HCT116 (cell line): ENCODE measurements at places on chromosomes 12 and 14.

- DNase-seq: peak; percentile 60
- H3K36me3 ChIP-seq: no peaks in the 10 kb centered on the region
- H3K27ac ChIP-seq: no peak overlapping the region
These were observed 2.5 kb downstream of the ANG start for GRCh38 chr14:20690848-20691640.

- H3K4me1 ChIP-seq: no peaks in the 10 kb centered on the region
- no peaks in the 10 kb centered on the region for H3K27me3 ChIP-seq
- no peaks in the 10 kb centered on the region for H3K36me3 ChIP-seq
- no peak for DNase-seq
- H3K27ac ChIP-seq: no peak overlapping the region
- H3K4me3 ChIP-seq: no peak overlapping the region
These were observed 1304.7 kb upstream of the FLRT2 start for GRCh38 chr14:84225268-84225667.

DNA sequence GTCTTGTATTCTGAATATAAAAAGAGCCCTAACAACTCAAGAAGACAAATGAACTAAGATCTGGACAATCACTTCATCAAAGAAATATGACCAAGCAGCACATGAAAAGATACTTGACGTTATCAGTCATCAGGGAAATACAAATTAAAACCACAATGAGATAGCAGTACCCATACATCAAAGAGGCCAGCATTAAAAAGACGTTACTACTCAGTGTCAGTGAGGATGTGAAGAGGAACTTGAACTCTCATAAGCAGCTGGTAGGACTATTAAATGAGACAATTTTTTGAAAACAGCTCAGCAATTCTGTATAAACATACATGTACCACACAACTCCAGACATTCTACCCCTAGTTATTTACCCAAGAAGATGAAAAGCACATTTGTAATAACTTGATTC is 55.9 kb downstream of the FERMT2 start:
- no peaks in the 10 kb centered on the region for H3K27me3 ChIP-seq
- no peaks in the 10 kb centered on the region for H3K36me3 ChIP-seq
- no peak overlapping the region for H3K27ac ChIP-seq
- no peak overlapping the region for H3K4me3 ChIP-seq
- DNase-seq: peak; percentile 15

DNA sequence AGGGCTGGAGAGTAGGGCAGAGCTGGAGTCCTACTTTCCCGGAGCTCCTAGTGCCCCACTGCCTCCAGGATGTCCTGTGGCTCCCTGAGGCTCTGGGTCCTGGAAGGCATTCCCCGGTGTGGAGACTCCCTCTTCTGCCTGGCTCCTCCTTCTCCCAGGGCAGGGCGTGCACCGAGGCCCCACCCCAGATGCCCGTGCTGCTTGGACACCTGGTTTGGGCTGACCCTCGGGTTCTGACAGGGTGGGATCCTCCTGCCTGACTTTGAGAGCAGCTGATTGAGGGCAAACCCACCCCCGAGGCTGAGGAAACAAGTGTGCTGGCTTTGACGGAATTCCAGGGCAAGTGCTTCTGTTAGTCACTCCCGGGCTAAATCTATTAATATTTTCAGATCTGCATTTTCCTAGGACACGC is 15.4 kb downstream of the TEAD4 start:
- no peak overlapping the region for H3K4me3 ChIP-seq
- no peaks in the 10 kb centered on the region for H3K36me3 ChIP-seq
- H3K27me3 ChIP-seq: no peaks in the 10 kb centered on the region
- DNase-seq: no peak
- H3K4me1 ChIP-seq: no peaks in the 10 kb centered on the region
